ENCODE measurements at places on chromosomes 13 and 19. TPM values are rescaled to one million over a fixed set of nuclear protein-coding genes. Genes with fewer than 3 reads are reported as not detected.

ZFP30 gene
- 14.8 TPM for total RNA-seq

SELENOV gene
- total RNA-seq: not detected

ZNF99 gene
- not detected for total RNA-seq

SIGLEC12 gene
- total RNA-seq: not detected

CLDN10 gene
- 1.2 TPM for total RNA-seq

NKG7 gene
- not detected for total RNA-seq

Data from dermis blood vessel endothelial cell (primary cell).